Karpas-422 (cell line): ENCODE measurements at places on chromosomes 7 and 10.

DNA sequence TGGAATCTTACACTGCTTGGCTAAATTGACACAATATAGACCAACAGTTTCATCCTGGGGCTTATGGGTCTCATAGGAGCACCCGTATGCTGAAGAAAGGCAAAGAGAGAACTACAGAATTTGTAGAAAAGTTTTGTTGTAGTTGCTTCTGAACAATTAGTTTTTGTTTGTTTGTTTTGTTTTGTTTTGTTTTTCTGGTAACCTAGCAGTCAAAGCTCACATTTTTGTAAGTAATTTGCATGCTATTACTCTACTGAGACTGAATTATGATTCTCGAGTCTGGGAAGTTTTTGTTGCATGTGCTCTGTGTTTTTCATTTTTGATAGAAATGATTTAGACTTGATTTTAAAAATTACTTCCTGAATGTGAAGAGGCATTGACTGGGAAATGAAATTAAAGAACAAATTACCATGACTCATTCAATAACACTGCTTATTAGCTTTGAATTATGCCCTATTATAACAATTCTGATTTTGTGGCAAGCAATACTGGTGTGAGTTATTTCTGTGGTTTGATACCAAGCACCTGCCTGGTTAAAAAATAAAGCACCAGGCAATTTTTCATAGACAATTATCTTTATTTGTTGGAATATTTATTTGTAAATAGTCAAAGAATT is 438 bp downstream of the LSMEM1 start:
- DNase-seq: no peak

- DNase-seq: peak; percentile 52
Measured at GRCh38 chr10:94963901-94964300, 25.4 kb downstream of the CYP2C9 start.

- DNase-seq: no peak
Measured at GRCh38 chr7:97818066-97818663, 54.0 kb downstream of the ASNS start.

GRCh38 chr7:7920056-7920455 is 48.5 kb upstream of the GLCCI1 start:
- DNase-seq: no peak
